Spinal cord (tissue), 10 donors: ENCODE measurements at places on chromosomes 12 and 14.

DNA sequence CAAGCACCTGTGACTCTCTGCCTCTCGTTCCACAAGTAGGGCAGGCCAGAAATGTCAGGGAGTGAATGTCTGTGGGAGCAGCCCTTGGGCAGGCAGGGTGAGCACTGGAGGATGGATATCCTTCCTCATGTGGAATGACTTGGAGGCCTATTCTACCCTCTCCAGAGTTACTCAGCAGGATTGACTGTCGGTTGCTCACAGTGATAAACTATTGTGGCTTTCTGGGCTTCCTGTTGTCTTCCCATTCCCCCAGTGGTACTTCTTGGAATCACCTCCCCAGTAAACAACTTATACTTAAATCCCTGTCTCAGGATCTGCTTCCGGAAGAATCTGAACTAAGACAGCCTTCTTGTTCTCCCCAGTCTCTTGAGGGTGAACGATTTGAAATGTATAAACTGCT is 79.6 kb upstream of the MANSC4 start:
- DNase-seq: no peak

DNA sequence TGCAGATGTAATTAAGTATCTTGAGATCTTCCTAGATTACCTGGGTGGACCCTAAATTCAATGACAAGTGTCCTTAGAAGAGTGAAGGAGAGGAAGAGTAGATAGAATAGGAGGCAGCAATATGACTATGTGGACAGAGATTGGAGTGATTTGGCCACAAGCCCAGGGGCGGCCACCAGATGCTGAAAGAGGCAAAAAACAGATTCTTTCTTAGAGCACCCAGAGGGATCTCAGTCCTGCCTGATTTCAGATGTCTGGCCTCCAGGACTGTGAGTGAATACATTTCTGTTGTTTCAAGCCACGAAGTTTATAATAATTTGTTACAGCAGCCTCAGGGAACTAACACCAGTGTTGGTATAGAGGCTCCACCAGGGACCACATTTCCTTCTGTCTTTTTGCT is 67.3 kb downstream of the DACT1 start:
- no peak for DNase-seq

GRCh38 chr14:59215322-59215721 is 26.9 kb downstream of the DAAM1 start:
- peak; percentile 57 for DNase-seq

GRCh38 chr12:113109872-113110599 is 25.5 kb downstream of the RASAL1 start:
- DNase-seq: no peak

DNA sequence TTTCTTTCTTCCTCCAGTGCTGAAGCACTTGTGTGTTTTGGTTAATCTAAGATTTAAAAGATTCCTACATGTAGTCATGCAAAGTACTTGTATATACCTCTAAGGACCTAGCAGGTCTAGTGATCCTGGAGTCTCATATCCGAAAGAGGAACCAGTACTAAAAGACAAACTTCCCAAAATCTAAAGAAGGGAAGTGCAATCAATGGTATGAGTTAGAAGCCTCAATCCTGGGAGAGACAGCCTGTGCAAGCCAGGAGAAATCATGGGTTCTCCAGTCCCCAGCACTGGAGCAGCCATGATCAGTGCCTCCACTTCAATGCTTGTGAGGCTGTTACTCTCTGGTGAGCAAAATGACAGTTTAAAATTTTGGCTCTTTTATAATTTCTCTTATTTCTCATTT is 277.4 kb downstream of the DAD1 start:
- DNase-seq: no peak

- DNase-seq: no peak
These were observed 2.5 kb downstream of the SMCO2 start for GRCh38 chr12:27449026-27449425.

DNA sequence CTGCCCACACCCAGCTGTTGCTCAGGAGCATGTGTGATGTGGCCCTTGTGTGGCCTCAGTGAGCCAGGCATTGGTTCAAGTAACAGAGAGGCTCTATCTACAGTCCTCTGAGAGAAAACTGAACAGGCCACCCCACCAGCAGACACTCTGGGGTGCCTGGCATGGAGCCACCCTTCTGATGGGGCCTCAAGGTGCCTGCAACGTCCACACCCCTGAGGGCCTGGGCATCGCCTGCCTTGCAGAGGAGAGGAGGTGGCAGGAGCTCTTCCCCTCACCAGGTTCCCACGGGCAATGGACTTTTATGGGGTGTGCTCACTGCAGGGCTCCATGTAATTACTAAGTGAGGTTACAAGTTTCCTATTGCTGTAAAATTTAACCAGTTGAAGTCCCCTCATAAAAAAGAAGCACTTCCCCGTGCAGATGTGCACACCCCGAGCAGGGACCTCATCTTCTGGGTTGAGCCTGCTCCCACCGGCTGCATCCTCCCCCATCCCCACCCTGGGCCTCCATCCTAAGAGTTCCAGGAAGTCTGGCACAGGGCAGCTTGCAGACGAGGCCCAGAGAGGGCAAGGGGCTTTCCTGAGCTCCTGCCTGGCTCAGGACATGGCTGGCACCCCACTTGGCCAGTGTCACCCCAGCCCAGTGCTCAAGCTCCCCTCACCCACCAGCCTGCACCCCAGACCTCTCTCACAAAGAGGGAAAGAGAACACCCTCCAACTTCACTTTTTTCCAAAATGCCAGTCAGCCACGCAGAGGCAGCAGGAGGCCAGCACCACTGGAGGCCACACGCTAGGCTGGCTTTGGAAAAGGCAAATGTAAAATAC is 270.4 kb upstream of the RTL1 start:
- DNase-seq: no peak

- DNase-seq: no peak
These were observed 155.6 kb upstream of the SFSWAP start for GRCh38 chr12:131555197-131555846.

- DNase-seq: no peak
These were observed 42.5 kb downstream of the PRKAB1 start for GRCh38 chr12:119710374-119710964.

DNA sequence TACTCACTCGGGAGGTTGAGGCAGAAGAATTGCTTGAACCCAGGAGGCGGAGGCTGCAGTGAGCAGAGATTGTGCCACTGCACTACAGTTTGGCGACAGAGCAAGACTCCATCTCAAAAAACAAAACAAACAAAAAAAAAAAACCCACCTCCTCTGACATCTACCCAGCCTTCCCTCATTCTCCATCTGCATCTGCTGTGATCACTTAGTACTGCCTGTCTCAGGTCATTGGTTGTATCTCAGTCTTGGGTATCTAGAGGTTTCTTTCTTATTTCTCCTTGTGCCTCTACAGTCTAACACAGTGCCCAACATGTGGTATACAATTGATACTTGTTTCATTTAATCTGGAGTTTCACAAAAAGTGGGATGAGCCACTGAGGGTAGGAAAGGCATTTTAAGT is 5.3 kb downstream of the LTBP2 start:
- DNase-seq: no peak

- DNase-seq: peak; percentile 65
These were observed at the start of gene KDM2B for GRCh38 chr12:121580959-121581685. TSS of gene KDM2B (minus strand) at chr12:121581023. CDS start at chr12:121580911, 112 bp downstream.

DNA sequence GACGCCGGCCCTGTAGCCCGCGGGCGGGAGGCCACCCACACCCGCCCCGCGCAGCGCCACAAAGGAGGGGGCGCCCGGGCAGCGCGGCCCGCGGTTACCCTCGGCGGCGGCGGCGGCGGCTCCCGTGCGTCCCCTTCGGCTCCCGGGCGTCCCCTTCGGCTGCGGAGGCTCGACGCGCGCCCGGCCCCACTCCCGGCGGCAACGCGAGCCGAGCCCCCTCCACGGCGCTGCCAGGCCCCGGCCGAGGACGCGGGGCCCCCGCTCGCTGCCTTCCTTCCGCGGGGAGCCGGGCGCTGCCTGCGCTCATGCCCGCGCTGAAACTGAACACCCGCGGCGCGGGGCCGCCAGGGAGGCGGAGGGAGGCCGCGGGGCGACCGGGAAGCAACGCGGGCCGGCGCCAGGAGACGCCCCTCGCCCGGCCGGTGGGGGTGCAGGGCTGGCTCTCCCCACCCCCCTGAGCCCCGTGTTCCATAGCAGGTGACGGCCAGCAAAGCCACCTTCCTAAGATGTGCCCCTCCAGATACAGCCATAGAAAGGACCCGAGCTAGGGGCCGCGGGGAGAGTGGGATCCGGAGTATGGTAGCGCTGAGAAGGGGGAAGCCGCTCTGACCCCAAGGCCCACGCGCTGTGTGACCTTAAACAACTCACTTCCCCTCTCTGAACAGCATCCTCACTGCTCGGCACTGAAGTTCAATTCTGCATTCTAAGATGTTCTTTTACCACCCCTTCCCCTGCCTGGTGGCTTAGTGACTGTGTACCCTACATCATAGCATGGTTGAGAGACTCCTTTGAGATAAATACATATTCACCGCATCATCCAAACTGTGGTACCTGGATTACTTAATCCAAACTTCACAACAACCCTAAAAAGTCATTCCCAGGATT is 42.8 kb downstream of the KDM2B start:
- peak; percentile 55 for DNase-seq

GRCh38 chr12:13084898-13085640 is 18.4 kb downstream of the GSG1 start:
- DNase-seq: no peak

- peak; percentile 85 for DNase-seq
These were observed 50.1 kb downstream of the CCDC88C start for GRCh38 chr14:91367173-91368171.

DNA sequence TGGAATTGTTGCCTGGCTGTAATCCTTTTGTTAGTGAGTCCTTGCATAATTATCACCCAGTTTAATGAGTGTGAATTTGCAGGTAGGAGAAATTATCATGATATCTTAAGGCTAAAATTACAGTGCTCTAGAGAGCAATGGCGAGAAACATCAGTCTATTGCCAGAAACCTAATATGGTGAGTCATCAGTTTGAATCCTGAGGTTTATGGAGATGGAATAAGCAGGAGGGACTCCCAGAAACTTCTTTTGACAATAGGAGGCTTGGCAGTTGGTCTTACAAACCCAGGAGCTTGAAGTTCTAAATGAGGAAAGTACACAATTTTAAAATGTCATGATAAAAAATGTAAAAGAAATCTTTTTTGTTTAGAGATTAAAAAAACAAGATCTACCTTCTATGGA is 31.5 kb upstream of the CRADD start:
- DNase-seq: no peak

DNA sequence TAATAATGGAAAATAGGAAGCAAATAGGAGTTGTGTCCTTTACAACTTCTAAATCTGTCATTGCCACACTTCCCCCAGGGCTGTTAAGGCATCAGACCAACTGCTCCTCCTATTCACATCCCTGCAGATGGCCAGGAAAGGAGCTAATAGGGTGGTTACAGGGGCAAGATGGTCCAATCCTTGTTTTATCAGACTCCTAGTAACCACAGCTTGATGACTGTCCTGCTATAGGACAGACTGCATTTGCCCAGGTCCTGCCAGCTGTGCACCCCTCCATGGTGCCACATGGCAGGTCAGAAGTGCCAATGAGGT is 10.9 kb upstream of the KRT2 start:
- no peak for DNase-seq

DNA sequence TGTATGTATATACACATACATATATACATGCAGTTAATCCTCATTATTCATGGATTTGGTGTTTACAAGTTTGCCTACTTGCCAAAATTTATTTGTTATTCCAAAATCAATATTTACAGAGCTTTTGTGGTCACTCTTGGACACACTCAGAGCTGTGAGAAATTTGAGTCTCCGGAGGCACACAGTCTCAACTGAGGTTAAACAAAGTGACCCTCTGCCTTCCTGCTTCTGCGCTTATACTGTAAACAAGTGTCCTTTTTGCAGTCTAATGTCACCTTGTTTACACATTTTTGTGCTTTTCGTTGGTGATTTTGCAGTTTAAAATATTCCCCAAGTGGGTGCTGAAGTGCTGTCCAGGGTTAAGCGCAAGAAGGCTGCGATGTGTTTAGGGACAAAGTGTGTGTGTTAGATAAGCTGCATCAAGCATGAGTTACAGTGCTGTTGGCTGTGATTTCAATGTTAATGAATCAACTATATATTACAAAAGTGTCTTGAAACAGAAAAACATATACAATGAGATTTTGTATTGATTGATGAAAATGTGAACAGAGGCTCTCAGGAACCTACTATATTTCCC is 13.1 kb upstream of the LTA4H start:
- DNase-seq: no peak

- DNase-seq: no peak
These were observed 26.9 kb downstream of the IQSEC3 start for GRCh38 chr12:93266-94005.

DNA sequence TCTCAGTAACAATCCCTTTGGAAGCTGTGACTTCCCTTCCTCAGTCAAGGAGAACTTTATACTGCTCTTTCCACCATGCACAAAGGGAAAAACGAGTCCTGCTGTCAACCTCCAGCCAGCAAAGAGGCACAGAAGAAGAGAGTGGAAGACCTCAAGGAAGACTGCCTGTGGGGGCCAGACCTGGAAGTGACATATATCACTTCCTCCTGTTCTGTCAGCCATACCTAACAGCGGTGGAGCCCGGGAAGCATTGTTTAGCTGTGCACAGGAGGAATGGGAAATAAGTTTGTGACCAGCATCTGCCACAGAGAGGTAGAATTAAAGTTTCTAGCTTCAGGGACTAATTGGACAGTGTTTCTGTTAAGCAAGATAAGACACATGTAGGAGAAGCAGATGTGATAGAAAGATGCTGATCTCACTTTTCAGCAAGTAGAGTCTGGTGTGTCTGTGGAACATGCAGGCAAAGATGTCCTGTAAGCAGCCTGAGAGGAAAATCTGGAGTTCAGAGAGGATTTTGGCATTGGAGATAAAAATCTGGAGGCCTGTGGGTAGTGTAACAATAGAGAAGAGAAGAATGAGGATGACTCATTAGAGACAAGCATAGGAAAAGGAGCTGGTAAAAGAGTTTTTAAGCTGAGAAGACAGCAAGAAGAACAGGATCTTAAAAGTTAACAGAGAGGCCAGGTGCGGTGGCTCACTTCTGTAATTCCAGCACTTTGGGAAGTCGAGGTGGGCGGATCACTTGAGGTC is 141.6 kb upstream of the CPSF6 start:
- no peak for DNase-seq

- no peak for DNase-seq
These were observed 1221.4 kb downstream of the VRK1 start for GRCh38 chr14:98018628-98019027.

- no peak for DNase-seq
These were observed 233.8 kb upstream of the SEL1L start for GRCh38 chr14:81767266-81767995.

- DNase-seq: no peak
These were observed 51.7 kb upstream of the MYF6 start for GRCh38 chr12:80655751-80656150.

GRCh38 chr14:75497191-75497590 is 25.1 kb upstream of the BATF start:
- no peak for DNase-seq

DNA sequence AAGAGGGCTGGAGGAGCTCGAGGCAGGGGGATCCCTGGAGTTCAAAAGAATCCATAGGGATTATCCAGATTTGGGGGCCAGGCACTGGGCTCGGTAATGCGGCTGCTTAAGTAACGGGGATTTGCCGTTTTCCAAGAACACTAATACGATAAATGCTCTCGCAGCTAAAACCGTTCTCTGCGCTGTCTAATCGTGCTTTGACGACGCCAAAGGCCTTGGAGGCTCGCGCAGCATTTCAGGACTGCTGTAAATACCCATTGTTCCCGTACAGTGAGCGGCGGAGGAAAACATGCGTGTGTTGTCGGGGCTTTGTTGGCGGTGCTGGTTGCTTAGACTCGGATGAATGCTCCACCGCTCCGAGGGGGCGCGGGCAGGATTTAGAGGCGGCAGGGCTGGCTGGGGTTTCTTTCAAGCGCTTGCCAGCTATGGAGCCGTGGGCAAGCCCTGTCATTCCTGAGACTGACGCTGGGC is 26.2 kb downstream of the DIO3 start:
- no peak for DNase-seq
